ENCODE measurements at places on chromosomes 7 and 10.

GRCh38 chr7:141466151-141466904, 84.9 kb upstream of the AGK start:
- no peak for DNase-seq

- DNase-seq = peak; percentile 92
These were observed 19.4 kb upstream of the CABCOCO1 start for GRCh38 chr10:61643316-61643751.

DNA sequence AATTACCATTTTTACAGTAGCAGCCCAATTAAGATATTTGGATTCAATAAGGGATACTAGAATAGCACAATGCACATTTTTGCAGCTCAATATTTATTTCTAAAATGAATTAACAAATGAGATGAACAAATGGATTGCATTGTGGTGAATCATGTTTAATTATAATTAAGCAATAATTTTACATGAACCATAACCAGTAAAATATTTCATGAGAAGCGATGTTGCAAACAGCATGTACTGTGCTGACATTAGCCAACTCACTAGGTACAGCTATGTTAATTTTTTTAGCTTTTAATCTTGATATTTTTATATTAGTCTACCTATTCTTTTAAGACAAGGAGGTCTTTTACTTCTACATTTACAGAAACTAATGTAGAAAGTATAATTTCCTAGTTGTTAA, 399.1 kb upstream of the AKR1E2 start:
- DNase-seq = peak; percentile 11

DNA sequence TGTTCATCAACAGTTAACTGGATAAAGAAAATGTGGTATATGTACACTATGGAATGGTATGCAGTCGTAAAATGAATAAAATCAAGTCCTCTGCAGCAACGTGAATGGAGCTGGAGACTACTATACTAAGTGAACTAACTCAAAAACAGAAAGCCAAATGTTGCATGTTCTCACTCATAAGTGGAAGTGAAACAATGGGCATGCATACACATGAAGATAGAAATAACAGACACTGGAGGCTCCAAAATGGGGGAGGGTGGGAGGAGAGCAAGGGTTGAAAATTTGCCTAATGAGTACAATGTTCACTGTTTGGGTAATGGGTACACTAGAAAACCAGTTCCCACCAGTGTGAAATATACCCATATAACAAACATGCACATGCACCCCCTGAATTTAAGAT, 179.5 kb downstream of the ZWINT start:
- no peak for DNase-seq

- DNase-seq = no peak
These were observed 214.6 kb downstream of the PTEN start for GRCh38 chr10:88077977-88078376.

DNA sequence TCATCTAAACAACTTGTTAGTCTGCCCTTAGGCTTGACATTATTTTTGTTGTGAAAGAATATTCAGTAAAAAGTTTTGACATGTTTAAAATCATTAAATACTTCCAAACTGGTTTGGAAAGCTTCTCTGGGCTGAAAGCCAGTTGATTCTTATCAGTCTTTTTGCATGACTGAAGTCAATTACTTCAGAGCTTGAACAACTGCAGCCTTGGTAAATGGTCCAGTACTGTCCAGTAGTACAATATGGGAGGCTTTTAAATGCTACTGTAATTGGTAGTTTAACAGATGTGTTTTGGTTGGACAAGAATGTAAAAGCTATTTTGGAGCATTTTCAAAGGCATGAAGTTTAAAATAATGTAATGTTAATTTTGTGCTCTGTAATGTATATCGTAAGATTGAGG, 103.4 kb downstream of the SDK1 start:
- DNase-seq = peak; percentile 8

GRCh38 chr10:85548034-85548433, 818.6 kb downstream of the GRID1 start:
- DNase-seq = peak; percentile 37

GRCh38 chr7:22584179-22584578, 84.2 kb upstream of the STEAP1B start:
- DNase-seq = no peak

GRCh38 chr7:93238748-93239147, 6.6 kb downstream of the VPS50 start:
- no peak for DNase-seq

DNA sequence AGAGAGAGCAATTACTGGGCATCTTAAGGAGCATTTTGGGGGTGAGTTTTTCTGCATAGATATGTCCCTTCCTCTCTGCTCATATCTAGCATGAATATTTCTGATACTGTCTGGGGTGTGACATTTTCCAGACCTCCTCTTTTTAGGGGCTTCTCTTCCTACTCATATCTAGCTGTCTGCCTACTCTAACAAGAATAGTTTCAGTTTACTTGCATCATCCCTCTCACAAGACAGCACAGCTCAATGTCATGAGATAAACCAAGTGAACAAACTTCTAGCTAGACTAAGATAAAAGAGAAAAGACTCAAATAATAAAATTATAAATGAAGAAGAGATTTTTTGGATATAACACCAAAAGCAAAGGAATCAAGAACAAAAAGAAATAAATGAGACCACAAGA, 419.5 kb upstream of the SORCS1 start:
- peak; percentile 5 for DNase-seq

- DNase-seq = peak; percentile 63
These were observed 160.0 kb downstream of the SLIT1 start for GRCh38 chr10:97025613-97026242.

- DNase-seq = no peak
These were observed 63.7 kb upstream of the LRRC17 start for GRCh38 chr7:102849079-102849478.

- DNase-seq = peak; percentile 9
These were observed 17.6 kb upstream of the AKR1C3 start for GRCh38 chr10:5076615-5077014.

DNA sequence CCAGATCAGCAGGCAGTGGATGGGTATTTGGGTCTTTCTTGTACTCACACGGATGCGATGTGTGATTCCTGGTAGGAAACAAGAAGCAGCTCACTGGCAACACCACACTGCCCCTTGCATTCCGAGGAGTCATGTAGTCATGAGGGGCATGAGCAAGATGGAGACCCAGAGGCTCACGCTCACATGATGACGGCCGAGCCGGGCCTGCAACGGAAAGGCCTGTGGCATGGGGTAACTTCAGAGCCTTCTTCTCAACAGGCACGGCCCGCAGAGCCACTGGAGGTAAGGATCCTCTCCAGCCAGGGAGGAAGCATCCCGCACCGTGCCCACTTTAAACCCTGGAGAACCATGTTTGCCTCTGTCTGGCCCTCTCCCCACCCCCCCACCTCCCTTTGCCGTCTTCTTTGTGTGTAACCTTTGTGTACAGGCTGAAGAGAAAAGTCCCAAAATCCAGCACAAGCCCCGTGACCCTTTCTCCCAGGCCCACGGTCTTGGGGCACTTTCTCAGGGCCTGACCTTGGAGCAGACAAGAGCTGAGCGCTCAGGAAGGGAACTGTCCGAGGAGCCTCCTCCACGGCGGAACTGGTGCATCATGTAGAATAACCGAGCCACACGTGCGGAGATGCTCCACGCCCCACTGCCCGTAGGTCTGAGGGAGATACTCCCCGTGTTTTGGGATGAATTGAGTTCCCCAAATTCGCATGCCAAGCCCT, 516.4 kb downstream of the DNAJB6 start:
- DNase-seq = no peak

GRCh38 chr7:21886396-21886795, 59.3 kb downstream of the CDCA7L start:
- DNase-seq = no peak

DNA sequence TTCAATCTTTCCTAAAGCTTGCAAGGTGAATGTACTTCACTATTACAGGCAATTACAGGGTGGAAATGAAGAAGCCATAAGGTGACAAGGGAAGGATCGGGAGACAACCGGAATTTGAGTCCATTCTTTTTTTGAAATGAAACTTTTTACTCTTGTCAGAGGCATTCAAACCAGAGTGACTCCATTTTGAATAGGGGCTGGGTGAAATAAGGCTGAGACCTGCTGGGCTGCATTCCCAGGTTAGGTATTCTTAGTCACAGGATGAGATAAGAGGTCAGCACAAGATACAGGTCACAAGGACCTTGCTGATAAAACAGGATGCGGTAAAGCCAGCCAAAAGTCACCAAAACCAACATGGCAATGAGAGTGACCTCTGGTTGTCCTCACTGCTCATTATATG, 363.3 kb downstream of the TYW1 start:
- DNase-seq = no peak

DNA sequence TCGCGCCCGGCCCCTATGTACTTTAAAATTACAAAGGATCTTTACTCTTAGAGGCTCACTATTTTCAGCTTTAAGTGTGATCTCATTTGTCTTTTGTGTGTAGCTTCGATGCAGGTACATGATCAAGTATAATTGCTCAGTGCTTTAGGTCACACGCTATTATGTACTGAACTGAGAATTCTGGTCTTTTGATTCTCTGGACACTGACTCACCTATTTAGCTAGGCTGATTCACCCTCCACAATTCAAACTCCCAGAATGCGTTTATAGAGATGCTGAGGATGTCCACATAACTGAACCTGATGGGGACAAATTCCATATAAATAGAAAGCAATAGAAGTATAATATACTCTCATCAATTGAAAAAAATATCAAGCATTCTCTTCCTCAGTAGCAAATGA, 57.8 kb downstream of the PRKCQ start:
- DNase-seq = no peak

DNA sequence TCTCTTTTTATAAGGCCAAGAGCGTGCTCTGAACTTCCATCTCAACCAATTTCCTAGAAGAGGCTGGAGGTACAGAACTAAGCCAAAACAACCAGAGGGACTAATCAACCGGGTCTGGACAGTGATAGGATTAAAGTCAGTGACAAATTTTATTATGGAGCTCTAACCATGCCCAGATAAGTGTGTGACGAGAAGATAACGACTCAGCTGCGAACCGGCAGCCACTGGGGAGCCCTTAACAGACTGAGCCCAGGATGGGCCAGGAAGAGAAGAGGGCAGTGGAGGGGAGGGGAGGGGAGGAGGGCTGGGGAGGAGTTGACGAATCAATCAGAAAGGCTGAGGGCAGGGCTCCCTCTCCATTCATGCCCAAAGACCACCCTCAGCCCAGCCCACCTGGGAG, 119.9 kb downstream of the PLXNA4 start:
- DNase-seq = no peak

DNA sequence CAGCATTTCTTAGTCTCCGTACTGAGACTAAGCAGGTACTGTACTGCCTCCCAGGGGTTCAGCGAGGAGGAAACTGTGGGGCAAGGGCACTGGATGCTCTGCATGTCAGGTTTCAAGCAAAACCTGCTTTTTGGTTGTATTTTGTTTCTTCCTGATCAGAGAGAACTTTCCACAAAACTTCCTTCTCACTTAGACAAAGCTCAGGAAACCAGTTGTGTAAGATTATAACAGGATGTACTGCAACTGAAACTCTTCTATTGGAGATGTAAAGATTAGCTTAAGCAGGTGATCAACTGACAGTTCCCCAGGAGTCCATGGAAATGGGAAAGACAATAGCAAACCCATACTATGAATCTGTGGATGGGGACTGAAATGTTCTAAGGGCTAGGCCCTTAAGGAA, 67.3 kb downstream of the PLCE1 start:
- no peak for DNase-seq

- DNase-seq = peak; percentile 40
These were observed 486 bp downstream of the CACNA2D1 start for GRCh38 chr7:82443036-82443546.

DNA sequence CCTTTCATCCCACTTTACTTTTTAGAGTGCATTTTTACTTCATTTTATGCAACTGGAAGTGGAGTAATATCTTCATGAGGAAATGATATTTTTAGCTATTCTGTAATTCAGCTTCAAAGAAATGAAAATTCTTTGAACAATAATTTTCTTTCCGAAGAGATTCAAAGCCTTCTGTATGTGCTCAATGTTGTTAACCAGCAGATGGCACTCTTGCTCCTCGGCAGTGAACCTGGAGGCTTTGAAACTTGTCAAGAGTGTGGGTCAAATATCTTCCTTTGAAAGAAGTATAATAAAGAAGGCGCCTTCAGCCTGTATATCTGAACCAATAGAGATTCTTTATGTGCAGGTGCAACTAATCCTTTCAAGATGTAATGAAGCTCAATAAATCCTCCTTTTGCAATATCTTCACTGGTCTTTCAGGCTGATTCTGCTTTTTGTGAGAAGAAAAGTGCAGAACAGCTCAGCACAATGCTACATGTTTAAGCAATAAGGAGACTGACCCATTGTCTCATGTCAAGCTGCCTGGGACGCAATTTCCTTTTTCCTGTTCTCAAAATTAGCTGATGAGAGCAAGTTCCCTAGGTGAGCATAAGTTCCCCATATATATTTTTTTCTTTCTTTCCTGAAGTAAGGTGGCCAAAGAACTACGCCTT, 258.4 kb downstream of the SEMA3A start:
- DNase-seq = peak; percentile 82

- DNase-seq = peak; percentile 76
These were observed 57.0 kb downstream of the CHST3 start for GRCh38 chr10:72020914-72021809.

GRCh38 chr7:157224627-157225026, 85.9 kb downstream of the UBE3C start:
- peak; percentile 62 for DNase-seq

DNA sequence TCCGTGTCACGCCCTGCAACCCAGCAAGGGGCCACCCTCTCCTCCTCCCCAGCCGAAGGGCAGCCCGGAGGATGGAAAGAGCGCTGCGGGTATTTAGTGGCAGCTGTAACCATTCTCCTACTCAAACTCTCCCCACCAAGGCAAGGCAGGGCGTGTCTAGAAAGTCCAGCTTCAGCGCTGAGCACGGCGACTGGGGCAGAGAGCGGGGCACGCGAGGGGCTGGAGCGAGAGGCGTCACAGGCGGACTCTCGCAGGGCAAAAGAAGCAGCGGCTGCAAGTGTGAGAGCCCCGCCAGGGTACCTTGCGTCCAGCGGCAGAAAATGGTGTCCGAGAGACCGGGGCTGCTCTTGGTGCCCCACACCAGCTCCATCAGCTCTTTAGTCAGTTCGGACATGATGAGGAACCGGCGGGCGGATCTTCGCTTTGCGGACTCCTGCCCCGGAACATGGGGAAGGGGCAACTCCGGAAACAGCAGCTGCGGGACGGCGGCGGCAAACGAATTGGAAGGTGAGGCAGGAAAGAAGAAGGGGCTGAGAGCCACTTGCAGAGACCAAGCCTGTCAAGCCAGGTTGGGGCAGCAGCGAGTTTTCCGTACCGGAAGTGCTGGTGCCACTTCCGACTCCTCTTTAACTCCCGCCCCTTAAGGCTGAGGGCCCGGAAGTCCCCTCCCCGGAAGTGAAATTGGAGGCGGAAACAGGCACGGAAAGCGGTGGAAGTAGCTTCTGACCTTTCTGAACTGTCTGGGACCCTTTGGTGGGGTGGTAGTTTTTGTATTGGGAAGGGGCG, at the start of gene MINDY3:
Gene MINDY3 (minus strand): TSS at position 602 of the 786 bp plus-strand sequence. CDS start 208 bp downstream, at position 394.
- peak; percentile 80 for DNase-seq

DNA sequence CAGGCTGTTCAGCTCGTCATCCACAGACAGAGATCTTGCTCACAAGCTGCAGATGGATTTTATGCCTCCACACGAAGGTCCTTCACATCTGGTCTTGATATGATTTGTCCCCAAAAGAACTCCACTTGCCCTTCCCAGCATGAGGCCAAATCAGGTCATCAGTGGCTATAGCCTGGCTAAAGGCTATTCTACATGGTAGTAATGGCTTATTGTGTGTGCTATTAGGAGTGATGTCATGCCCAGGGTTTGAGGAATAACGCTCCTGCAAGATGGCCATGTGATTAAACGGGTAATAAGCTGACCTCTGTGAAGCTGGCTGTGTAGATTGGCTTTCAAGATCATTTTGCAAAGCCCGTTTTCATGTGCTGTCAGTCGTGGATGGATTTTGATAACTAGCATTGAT, 313.8 kb downstream of the FRMD4A start:
- DNase-seq = no peak

- peak; percentile 9 for DNase-seq
These were observed 809.5 kb downstream of the GRID1 start for GRCh38 chr10:85557077-85557476.

- DNase-seq = no peak
These were observed 18.7 kb upstream of the RBM20 start for GRCh38 chr10:110625356-110625894.

All from cardiac fibroblast (primary cell).